ENCODE measurements at places on chromosomes 16 and 17. TPM values are rescaled to one million over a fixed set of nuclear protein-coding genes. Genes with fewer than 3 reads are reported as not detected.
A peak's percentile ranks its signal among the peaks of the same experiment; 100 is the strongest.

ANKS4B gene
- total RNA-seq, result not detected

ACE gene
- 0.36 TPM for total RNA-seq

GRIN2C gene
- total RNA-seq, result not detected

HOXB13 gene
- not detected for total RNA-seq

MYL4 gene
- not detected for total RNA-seq

ARSG gene
- total RNA-seq, result 7.2 TPM

ASB16 gene
- total RNA-seq, result 0.27 TPM

EVI2A gene
- 31.7 TPM for total RNA-seq

SLC9A5 gene
- total RNA-seq, result 7.7 TPM

DNA sequence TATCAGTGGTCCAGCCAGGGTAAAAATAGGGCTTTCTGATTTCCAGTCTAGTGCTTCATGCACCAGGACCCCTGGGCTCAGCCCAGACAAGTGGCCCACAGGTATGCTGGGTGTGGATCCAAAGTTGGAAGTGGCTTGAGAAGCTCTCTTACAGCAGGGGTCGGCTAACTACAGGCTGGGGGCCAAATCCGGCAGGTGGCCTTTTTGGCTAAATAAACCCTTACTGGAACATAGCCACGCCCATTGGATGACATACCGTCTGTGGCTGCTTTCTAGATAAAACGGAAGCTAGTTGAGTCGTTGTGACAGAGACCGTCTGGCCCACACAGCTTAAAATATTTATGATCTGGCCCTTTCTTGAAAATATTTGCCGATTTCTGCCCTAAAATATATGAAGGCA, 119.0 kb upstream of the CDC42EP4 start:
- no peak overlapping the region for H3K4me3 ChIP-seq
- H3K27me3 ChIP-seq, result no peaks in the 10 kb centered on the region
- peak; percentile 49 for DNase-seq
- no peaks in the 10 kb centered on the region for H3K36me3 ChIP-seq

- H3K4me3 ChIP-seq, result no peak overlapping the region
- no peak for DNase-seq
- H3K27me3 ChIP-seq, result no peaks in the 10 kb centered on the region
- peaks cover 27% of the 10 kb centered on the region for H3K4me1 ChIP-seq
- H3K36me3 ChIP-seq, result peaks cover 57% of the 10 kb centered on the region
These were observed 22.2 kb downstream of the ITGAL start for GRCh38 chr16:30494709-30495108.

GRCh38 chr16:25750488-25751216, 58.9 kb downstream of the HS3ST4 start:
- H3K36me3 ChIP-seq, result no peaks in the 10 kb centered on the region
- H3K27ac ChIP-seq, result no peak overlapping the region
- H3K4me1 ChIP-seq, result no peaks in the 10 kb centered on the region
- no peak overlapping the region for H3K4me3 ChIP-seq
- no peaks in the 10 kb centered on the region for H3K27me3 ChIP-seq

DNA sequence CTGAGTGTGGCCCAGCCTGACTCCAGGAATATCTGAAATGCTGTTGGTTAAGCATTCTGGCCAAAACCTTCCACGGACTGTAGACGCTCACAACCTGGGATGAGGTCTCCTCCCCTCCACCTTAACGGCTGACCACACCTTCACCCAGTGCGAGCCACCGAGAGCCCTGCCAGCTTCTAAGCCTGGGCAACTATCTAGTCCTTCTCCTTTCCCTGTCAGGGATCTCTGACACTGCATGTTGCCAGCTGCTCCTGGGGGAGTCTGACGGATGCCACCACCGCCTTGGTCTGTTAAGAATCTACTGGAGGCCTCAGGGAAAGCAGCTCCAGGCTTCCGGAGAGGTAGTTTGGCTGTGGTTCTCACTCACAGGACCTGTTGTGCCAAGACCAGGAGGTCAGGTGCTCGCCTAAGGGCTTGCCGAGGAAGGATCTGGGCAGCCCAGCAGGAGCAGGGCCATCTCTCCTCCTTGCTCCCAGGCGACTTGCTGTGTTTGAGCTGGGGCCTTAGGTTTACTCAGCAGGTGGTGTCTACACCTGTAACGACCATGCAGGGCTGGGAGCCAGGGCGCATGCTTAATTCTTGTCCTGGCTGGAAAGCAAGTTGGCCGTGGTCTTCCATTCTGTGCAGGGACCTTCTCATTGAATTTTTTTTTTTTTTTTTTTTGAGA, 111.8 kb downstream of the NTN1 start:
- H3K4me3 ChIP-seq, result no peak overlapping the region
- H3K4me1 ChIP-seq, result no peaks in the 10 kb centered on the region
- no peak overlapping the region for H3K27ac ChIP-seq
- H3K36me3 ChIP-seq, result no peaks in the 10 kb centered on the region

- DNase-seq, result no peak
- H3K4me3 ChIP-seq, result no peak overlapping the region
- H3K36me3 ChIP-seq, result peaks cover 24% of the 10 kb centered on the region
- H3K27me3 ChIP-seq, result no peaks in the 10 kb centered on the region
- H3K4me1 ChIP-seq, result peaks cover 18% of the 10 kb centered on the region
These were observed 7.3 kb downstream of the CLUH start for GRCh38 chr17:2704031-2704889.

- H3K36me3 ChIP-seq, result no peaks in the 10 kb centered on the region
- H3K4me3 ChIP-seq, result no peak overlapping the region
- no peak for DNase-seq
- peaks cover 22% of the 10 kb centered on the region for H3K27me3 ChIP-seq
- H3K27ac ChIP-seq, result no peak overlapping the region
These were observed 27.0 kb upstream of the MRPS23 start for GRCh38 chr17:57876866-57877237.

DNA sequence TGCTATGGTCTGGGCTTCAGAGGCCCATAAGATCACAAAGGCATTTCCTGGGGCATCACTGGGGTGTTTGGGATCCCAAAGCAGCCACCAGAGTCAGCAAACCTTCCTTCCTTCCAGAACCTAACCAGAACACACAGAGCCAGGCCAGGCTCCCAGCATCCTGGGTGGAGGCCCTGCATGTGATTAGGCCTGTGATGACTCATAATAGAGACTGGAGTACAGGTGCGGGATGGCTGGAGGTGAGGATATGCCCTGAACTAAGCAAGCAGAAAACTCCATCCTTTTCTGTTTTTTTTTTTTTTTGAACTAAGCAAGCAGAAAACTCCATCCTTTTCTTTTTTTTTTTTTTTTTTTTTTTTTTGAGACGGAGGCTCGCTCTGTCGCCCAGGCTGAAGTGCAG, 17.7 kb upstream of the GFOD2 start:
- H3K27me3 ChIP-seq, result no peaks in the 10 kb centered on the region
- DNase-seq, result no peak
- no peaks in the 10 kb centered on the region for H3K4me1 ChIP-seq
- no peak overlapping the region for H3K27ac ChIP-seq
- H3K4me3 ChIP-seq, result no peak overlapping the region
- peaks cover 4% of the 10 kb centered on the region for H3K36me3 ChIP-seq

- H3K4me3 ChIP-seq, result peak overlapping the region; percentile 97
These were observed 483 bp upstream of the EEF2K start for GRCh38 chr16:22205577-22206012.

GRCh38 chr17:4859816-4860625, 26.9 kb downstream of the MINK1 start:
- peaks cover 3% of the 10 kb centered on the region for H3K4me1 ChIP-seq
- no peak overlapping the region for H3K4me3 ChIP-seq
- H3K27me3 ChIP-seq, result no peaks in the 10 kb centered on the region
- peaks cover 6% of the 10 kb centered on the region for H3K36me3 ChIP-seq
- H3K27ac ChIP-seq, result no peak overlapping the region

DNA sequence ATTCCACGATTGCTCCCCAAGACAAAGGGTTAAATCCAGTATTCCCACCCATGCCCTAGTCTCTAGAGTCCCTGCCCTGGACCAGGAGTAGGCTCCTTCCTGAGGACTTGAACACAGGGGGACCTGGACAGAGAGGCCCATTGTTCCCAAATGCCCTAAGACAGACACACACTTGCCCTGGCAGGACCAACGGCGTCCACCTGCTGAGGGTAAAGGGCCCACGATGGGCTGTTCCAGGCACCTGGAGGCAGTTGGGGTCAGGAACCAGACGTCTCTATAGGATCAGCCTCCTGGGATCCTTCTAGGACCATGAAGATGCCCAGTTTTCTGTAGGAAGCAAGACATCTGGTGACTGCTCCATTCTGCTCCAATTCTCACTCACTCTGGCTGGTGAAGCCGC, 39.3 kb downstream of the TNFRSF13B start:
- no peaks in the 10 kb centered on the region for H3K36me3 ChIP-seq
- no peaks in the 10 kb centered on the region for H3K4me1 ChIP-seq
- no peaks in the 10 kb centered on the region for H3K27me3 ChIP-seq
- no peak overlapping the region for H3K27ac ChIP-seq

DNA sequence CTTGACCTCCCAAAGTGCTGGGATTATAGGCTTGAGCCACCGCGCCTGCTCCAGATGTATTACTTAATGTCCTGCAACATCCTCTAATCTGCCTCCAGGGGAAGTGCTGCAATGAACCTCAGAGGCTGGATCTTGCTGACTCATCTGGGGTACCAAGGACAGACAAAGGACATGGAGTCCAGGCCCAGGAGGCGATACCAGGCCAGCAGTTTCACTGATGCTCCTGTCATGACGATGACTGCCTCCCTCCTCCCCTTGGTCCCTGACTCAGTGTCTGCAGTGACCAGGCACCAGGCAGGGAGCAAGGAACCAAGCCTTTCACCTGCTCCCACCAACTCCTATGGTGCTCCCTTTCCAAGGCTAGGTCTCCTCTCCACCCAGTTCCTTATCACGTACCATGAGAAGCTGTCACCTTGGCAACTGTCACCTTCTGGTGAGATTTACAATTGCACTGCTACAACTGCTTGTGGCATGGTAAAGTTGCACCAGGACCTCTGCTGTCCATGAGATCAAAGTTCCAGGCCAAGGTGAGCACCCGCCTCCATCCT, 21.6 kb upstream of the PHOSPHO1 start:
- no peaks in the 10 kb centered on the region for H3K27me3 ChIP-seq
- no peaks in the 10 kb centered on the region for H3K36me3 ChIP-seq
- no peaks in the 10 kb centered on the region for H3K4me1 ChIP-seq
- H3K27ac ChIP-seq, result no peak overlapping the region

DNA sequence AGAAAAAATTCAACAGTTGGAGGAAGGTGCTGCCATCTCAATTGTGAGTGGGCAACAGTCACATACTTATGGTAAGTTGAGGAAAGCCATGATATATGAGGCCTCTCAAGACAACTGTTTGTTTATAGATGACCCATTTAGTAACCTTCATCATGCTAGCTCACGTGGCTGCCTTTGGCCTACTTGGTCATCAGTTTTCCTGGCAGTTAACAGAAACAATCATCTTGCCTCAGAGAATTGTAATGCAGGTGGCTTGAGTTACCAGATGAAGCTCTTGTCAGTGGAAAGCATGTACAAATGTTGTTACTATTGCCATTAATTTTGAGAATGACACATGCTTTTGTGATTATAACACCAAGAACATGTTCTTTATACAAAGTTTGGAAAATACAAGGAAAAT, 14.7 kb downstream of the TPPP3 start:
- no peaks in the 10 kb centered on the region for H3K36me3 ChIP-seq
- H3K4me3 ChIP-seq, result no peak overlapping the region
- DNase-seq, result no peak
- H3K27me3 ChIP-seq, result peaks cover 2% of the 10 kb centered on the region
- no peaks in the 10 kb centered on the region for H3K4me1 ChIP-seq
- no peak overlapping the region for H3K27ac ChIP-seq

DNA sequence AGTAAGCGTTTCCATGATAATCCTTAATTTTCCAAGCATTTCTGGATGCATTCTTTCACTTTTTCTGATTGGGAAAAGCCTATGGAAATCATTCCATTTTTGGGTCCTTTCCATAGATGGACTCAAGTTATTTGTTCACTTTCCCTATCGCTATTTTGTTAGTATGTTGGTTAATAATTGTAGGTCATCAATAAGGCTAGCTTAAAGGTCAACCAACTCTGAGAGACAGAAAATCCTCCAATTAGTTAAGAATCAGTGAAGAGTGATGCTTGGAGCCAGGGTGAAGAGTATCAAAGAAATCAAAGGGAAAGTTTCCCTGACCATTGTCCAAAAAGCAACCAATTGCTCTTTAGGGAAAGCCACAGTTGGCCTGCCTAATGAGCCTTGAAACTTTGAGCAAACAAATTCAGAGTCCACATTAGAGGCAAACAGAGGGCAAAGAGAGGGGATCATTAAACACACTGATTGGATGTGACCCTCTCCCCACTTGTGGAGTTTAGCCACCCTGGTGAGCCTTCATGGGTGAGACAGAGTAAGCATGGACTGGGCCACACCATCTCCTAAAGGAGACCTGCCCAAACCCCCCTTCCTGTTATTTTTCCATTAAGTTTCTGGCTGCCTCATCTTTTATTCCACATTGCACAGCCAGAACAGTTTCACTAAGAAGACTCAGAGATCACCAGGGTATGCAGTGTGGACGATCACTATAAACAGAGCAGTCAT, 133.4 kb upstream of the DYNLRB2 start:
- no peak overlapping the region for H3K4me3 ChIP-seq
- H3K27me3 ChIP-seq, result peaks cover 13% of the 10 kb centered on the region
- H3K4me1 ChIP-seq, result no peaks in the 10 kb centered on the region
- no peak for DNase-seq
- H3K27ac ChIP-seq, result no peak overlapping the region
- no peaks in the 10 kb centered on the region for H3K36me3 ChIP-seq

GRCh38 chr17:73436954-73437353, 125.2 kb upstream of the CDC42EP4 start:
- no peaks in the 10 kb centered on the region for H3K4me1 ChIP-seq
- H3K27ac ChIP-seq, result no peak overlapping the region
- no peak for DNase-seq
- no peaks in the 10 kb centered on the region for H3K27me3 ChIP-seq
- no peaks in the 10 kb centered on the region for H3K36me3 ChIP-seq
- no peak overlapping the region for H3K4me3 ChIP-seq

DNA sequence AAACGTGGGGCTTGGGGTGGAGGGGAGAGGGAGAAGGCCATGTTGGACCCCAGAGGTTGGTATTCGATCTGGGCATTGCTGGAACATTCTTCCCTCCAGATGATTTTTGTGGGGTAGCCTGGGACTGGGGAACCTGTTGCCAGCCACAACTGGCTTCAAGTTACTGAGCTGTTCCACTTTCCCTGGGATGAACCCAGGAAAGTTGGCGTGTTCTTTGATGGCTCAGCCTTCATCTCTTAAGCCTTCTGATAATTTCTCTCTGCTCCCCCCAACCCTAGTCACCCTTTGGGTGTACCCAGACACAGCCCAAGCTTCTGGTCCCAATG, 2.1 kb downstream of the TBX21 start:
- H3K4me3 ChIP-seq, result peak overlapping the region; percentile 91
- H3K4me1 ChIP-seq, result peaks cover 49% of the 10 kb centered on the region

DNA sequence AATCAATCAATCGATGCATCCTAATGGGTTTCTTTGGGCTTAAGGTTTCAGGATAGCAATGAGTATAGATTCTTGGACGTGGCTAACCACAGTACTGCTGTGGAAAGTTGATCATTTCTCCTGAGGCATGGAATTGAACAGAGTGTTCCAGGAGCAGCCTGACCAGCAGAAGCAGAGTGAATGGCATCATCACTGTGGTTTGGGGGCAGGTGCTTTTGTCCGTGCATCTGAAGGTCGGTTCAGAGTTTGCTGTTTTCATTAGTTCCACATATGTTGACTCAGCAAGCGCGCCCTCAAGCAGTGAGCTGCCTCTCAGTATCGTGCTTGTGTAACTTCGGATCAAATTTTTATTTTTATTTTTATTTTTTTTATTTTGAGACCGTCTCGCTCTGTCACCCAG, 24.9 kb downstream of the KIAA0513 start:
- no peak overlapping the region for H3K4me3 ChIP-seq
- no peak overlapping the region for H3K27ac ChIP-seq
- H3K36me3 ChIP-seq, result peaks cover 4% of the 10 kb centered on the region
- no peak for DNase-seq
- H3K4me1 ChIP-seq, result peaks cover 39% of the 10 kb centered on the region
- H3K27me3 ChIP-seq, result no peaks in the 10 kb centered on the region

Measured in activated CD8-positive, alpha-beta T cell treated with anti-CD3 and anti-CD28 coated beads for 36 hours (primary cell).